ENCODE measurements at places on chromosomes 5 and 9.

- no peak for DNase-seq
Observed at GRCh38 chr5:7436521-7436920, 40.6 kb downstream of the ADCY2 start.

GRCh38 chr9:34216325-34216724 lies 37.5 kb downstream of the UBAP1 start:
- no peak for DNase-seq

DNA sequence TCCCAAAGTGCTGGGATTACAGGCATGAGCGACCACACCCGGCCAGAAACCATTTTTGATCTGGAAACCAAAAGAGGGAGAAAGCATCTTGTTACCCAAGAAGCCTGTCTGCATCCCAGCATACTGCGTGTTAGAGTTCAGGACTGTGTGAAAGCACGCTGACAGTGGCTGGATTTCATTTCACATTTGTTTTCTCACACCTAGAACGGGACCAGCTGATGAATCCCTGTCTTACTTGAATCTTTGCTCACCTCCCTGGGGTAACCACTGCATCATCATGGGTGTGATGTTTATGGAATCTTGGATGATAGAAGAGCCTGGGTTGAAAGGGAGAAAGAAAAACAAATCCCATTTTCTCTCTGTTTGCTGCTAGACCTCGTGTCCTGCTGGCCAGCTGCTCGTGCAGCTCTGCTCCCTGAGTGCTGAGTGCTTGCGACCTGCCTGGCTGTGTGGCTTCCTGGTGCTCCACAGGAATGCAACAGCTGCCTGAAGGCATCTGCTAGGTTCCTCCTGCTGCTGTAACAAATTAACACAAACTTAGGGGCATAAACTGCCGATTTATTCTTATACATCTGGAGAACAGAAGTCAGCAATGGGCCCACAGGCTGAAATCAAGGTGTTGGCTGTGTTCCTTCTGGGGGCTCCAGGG lies 378.3 kb upstream of the DAP start:
- no peak for DNase-seq

DNA sequence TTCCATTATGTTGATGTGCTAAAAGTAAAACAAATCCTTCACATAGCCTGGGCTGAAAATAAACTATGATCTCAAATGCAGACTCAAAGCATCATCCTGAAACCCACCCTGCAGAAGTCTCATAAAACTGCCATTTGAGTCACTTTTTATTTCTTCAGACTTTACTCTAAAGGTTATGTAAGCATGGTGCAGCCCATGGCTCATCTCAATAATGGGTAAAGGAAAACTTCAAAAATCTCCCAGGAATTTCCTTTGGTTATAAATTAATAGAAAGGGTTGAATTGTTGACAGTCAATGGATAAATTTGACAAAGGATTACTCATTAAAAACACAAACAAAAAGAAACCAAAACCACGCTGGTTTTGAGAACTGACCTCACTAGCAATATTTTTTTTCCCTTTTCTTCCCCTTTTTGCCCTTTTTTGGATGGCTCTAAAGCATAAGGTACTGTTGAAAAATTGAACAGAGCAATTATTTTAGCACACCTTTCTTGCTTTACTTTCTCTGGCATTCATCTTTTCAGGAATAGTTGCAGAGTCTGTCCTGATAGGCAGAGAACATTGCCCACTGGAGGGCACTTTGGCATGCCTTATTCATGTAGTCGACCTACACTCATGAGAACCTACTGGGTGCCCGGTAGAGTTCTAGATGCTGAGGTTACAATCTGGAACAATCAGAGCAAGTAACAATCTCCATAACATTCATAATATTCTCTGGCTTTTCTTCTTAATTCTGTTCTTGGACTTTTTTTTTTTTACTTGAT lies 191.4 kb downstream of the TMEM167A start:
- DNase-seq = no peak

- no peak for DNase-seq
Observed at GRCh38 chr9:80040457-80040856, 468.7 kb downstream of the TLE4 start.

DNA sequence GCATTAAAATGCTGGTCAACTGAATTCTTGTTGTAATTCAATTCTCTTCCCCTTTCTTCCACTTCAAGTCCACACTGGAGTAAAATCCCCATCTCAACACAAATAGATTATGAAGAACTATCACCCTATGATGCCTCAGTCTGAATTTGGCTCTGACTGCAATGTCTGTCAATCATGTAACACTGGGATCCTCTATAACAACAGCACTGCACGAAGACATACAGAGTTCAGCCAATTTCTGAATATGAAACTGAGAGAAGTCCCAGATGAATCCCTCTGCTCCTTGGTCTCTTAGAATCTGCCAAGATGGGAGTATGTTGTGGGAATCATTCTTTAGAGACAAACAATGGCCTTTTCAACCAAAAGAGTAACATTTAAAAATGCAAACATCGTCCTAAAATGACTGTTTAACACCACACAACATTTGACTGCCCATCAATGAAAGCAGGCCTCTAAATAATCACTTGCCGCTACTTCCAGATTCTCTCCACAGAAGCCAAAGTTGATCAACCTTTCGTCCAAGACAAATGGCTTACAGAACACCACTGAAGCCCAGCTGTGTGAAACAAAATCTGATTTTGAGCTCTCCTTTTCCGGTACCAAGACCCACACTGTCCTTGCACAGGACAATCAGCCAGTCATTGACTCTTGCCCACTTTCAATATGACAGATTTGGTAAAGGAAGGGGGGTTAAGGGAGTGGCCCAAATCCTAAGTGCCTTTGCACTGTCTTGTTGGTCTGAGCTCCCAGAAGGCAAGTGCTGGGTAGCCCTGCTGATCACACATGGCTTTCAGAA lies 258.0 kb downstream of the EBF1 start:
- no peak for DNase-seq

DNA sequence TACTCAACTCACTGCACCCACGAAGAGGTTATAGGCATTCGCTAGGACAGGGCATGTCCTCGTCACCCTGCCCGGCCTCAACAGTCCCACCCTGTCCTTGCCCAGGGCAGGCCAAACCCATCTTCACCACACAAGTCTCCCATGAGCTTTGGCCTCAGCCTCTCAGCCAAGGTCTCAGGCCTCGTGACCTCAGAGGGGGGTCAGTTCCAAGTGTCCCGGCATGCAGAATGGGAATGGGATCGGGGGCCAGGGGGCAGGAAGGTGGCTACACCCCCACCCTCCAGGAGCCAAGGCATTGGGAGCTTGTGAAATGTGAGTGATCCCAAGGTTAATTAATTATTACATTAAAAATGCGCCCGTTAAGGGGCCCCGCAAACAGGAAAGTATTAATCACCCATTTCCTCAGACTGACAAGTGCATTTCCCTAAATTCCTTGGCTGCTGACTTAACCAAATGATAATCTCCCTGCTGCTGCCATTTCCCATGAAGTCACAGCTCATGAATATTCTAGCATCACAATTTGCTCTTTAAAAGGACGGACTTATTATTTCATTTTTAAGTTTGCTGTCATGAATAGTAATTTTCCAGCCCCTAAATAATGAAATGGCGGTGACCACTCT lies 8.0 kb upstream of the UBAC1 start:
- no peak for DNase-seq

- DNase-seq = no peak
Observed at GRCh38 chr9:36035006-36035405, 1.7 kb upstream of the RECK start.

- DNase-seq = no peak
Observed at GRCh38 chr5:169162407-169162806, 138.5 kb downstream of the SLIT3 start.

DNA sequence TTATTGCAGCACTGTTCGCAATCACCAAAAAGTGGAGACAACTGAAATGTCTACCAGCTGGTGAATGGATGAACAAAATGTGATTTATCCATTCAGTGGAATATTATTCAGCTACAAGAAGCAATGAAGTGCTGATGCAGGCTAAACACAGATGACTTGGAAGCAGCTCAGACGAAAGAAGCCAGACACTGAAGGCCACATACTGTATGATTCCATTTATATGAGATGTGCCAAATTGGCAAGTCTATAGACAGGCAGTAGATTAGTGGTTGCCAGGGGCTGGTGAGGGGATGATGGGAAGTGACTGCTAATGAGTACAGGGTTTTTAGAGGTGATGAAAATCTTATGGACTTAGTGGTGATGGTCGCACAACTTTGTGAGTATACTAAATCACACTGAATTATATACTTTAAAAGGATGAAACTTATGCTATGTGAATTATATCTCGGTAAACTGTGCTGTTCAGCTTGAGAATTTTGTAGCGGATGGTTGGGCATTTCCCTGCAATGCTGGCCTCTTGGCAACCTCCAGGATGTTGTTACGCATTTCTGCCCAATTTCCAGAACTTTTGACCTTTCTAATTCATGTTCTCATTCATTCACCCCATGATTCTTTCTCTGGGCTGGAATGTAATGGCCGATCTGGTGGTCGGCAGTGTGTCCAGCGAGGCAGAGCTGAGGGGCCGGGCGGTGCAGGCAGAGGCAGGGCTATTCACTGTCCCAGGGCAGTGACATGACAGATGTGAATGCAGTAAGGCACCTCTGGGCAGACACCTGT lies 22.0 kb upstream of the WNK2 start:
- DNase-seq = no peak

- DNase-seq = no peak
Observed at GRCh38 chr5:9467199-9468059, 78.4 kb downstream of the SEMA5A start.

Measured in NCI-H1436 (cell line).